ENCODE measurements at places on chromosomes 12 and 14.

- DNase-seq, result no peak
Measured at GRCh38 chr12:130683811-130684210, 32.3 kb downstream of the RIMBP2 start.

GRCh38 chr12:127485528-127485927, 781.4 kb upstream of the TMEM132C start:
- DNase-seq, result peak; percentile 76

DNA sequence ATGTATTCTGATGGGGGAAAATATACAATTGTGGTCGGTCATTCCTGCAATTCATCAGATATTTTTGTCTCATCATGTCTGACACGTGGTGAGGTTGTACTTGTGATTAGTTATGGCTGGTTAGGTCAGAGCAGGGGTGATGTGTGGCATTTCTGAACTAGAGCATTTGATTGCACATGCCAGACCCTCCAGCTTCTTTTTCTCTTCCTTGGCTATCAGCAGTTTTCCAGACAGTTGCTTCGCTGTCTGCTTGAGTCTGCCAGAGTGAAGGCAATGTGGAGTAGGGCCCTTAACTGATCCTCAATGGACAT, 25.9 kb downstream of the TMEM117 start:
- no peak for DNase-seq

DNA sequence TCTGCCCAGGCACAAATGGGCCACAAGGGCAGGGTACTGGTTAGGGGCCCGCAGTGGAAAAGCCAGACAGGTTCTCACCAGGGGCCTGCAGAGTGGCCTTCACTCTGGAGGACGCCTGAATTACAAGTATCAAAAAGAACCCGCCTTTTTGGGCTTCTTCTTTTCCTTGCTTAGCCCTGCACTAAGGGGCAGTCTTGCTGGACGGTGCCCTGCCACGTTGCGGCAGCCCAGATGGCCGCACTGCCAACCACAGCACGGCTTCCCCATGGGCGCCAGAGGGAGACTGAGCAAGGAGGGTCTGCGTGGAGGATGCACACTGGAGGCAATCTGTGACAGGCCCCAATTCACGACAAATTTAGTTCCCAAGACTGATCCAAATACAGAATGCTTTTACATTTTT, 18.3 kb upstream of the CDK2AP1 start:
- no peak for DNase-seq

DNA sequence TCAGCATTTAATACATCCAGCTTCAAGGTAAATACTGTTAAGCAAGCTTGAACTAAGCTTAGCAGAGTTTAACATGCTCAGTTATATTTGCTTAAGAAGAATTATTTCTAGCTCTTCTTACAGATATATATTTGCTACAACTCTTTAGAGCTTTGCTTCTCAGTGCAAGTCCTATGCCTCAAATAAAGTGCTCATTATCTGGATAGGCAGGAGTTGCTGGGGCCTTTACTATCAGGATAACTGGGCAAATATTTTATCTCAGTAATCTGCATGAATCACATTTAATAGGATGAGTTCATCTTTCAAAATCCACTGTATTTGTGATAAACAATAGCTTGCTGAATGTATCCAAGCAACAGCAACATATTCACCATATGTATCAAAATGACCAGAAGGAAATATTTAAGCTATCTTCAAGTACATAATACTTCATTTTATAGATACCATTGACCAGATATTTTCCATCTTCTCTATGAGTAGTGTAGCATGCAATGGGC, 187.6 kb downstream of the NOVA1 start:
- no peak for DNase-seq

All from MV-4-11 (cell line).